Stimulated activated CD4-positive, alpha-beta T cell treated with anti-CD3 and anti-CD28 coated beads, Interleukin-2, amount 100 ng/mL, for 48 hours (primary cell): ENCODE measurements at places on chromosomes 2 and 18.

DNA sequence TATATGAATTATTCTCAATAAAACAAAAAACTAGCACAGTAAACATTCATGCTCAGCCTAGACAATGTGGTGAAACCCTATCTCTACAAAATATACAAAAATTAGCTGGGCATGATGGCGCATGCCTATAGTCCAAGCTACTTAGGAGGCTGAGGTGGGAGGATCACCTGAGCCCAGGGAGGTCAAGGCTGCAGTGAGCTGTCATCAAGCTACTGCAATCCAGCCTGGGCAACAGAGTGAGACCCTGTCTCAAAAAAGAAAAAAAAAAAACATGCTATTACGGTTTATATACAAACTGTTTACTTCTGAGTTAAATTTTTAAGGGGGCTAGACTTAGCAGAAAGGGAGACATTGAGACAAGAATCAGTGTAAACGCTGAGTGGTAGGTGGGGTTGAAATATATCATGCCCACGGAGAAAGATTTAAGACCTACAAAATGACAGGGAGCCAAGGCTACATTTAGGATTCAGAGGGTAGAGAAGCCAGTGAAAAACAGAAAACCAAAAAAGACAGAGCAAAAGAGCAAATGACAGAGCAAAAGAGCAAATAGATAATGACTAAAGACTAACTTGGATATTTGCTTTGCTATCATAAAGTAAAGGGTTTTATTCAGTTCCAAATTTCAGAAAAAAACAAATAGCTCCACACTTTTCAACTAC is 7.5 kb downstream of the TTC32 start:
- DNase-seq: no peak

DNA sequence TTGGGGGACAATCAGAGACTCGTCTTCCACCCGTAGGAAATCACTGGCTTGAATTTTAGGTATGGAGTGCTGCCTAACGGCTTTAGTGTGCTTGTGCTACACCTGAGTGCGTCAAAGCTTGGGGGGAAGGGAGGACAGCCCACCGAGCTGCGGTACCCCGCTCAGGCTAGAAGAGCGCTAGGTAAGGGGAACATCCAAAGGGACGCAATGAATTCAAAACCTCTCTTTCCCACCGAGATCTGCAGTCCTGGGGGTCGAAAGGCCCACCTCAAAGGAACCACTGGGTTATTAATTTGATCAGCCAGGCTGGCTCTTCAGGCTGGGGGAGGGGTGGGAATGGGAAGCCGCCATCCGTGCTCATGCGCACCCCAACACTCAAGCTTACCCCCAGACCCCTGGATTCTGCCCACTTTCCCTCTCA is 2.7 kb downstream of the EPHA4 start:
- DNase-seq: no peak

- DNase-seq: no peak
Measured at GRCh38 chr2:207505728-207506127, 24.0 kb upstream of the CREB1 start.

DNA sequence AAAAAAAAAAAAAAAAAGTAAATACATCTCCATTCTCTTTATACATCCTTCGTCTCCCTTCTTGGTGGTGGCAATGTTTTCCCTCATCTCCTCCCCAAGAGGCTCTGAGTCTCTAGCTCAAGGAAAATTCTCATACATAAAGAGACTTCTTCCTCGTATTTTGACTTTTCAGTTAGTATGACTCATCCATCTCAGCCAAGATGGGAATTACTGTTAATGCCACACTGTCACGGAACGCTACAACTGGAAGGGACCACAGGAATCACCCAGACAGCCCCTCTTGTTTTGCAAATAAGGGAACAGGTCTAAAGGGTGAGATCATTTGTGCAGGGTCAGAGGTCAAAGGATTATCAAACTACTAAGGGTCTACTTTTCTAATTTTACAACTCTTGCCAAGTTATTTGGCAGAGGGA is 19.5 kb downstream of the NFE2L2 start:
- no peak for DNase-seq

- DNase-seq: no peak
Measured at GRCh38 chr2:217849154-217849975, 153.4 kb downstream of the TNS1 start.

GRCh38 chr2:66305718-66306117 is 129.2 kb upstream of the MEIS1 start:
- no peak for DNase-seq
